ENCODE measurements at places on chromosomes 16 and 17.
A peak's percentile ranks its signal among the peaks of the same experiment; 100 is the strongest.

GRCh38 chr17:64103391-64104364, 26.3 kb downstream of the ERN1 start:
- no peak for DNase-seq
- H3K27ac ChIP-seq: no peak overlapping the region
- H3K4me3 ChIP-seq: no peak overlapping the region
- H3K36me3 ChIP-seq: no peaks in the 10 kb centered on the region
- no peaks in the 10 kb centered on the region for H3K27me3 ChIP-seq
- no peaks in the 10 kb centered on the region for H3K4me1 ChIP-seq

- H3K27ac ChIP-seq: peak within 1 kb of the TSS; percentile 88
- H3K4me1 ChIP-seq: peaks cover 4% of the 10 kb centered on the region
- H3K27me3 ChIP-seq: no peaks in the 10 kb centered on the region
- H3K4me3 ChIP-seq: peak within 1 kb of the TSS; percentile 50
Measured at GRCh38 chr16:89720813-89721545, at the start of the genes VPS9D1 and ZNF276. TSS of gene VPS9D1 (minus strand) at chr16:89720898. CDS start at chr16:89720861, 37 bp downstream. TSS of gene ZNF276 (plus strand) at chr16:89721537. CDS start at chr16:89721641, 104 bp downstream.

DNA sequence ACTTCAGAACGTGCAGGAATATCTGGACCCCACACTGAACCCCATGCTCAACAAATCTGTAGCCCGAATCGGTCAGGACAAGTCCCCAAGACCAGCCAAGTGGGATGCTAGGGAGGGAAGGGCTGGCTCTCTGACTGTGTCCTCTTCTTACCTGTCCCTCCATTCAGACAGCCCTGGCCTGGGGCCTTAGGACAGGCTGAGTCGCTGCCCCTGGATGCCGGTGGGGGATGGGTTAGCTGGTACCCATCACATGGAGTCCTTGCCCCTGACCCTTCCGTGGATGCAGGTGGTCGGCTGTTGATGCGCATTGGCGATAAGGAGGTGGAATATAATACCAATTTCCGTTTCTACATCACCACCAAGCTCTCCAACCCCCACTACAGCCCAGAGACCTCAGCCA, 16.0 kb upstream of the KDM6B start:
- H3K27me3 ChIP-seq: no peaks in the 10 kb centered on the region
- DNase-seq: no peak
- no peak overlapping the region for H3K27ac ChIP-seq
- H3K4me1 ChIP-seq: no peaks in the 10 kb centered on the region
- no peaks in the 10 kb centered on the region for H3K36me3 ChIP-seq

- peaks cover 15% of the 10 kb centered on the region for H3K4me1 ChIP-seq
- H3K27me3 ChIP-seq: no peaks in the 10 kb centered on the region
- no peak overlapping the region for H3K4me3 ChIP-seq
- H3K27ac ChIP-seq: no peak overlapping the region
- no peaks in the 10 kb centered on the region for H3K36me3 ChIP-seq
- no peak for DNase-seq
Measured at GRCh38 chr17:82101301-82101715, 3.3 kb upstream of the FASN start.

DNA sequence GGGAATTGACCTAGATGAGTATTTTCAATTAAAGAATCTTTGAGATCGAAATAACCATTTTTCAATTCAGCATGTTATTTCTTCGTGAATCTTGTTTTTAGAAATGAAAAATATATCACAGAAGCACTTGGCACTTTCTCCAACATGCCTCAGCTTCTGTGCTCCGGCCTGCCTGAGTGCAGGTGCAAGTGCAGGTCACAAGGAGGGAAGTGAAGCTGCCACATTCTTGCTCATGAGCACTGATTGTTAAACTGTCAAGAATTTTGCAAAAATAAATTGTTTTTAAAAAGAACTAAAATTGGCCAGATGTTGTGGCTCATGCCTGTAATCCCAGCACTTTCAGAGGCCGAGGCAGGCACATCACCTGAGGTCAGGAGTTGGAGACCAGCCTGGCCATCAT, 38.3 kb upstream of the SKAP1 start:
- H3K4me1 ChIP-seq: peaks cover 4% of the 10 kb centered on the region
- no peak for DNase-seq
- no peak overlapping the region for H3K27ac ChIP-seq
- H3K36me3 ChIP-seq: no peaks in the 10 kb centered on the region
- no peak overlapping the region for H3K4me3 ChIP-seq

GRCh38 chr16:2787406-2787805, at the start of gene PRSS33:
TSS of gene PRSS33 (minus strand) at chr16:2787560. CDS start at chr16:2786547, 1,013 bp downstream.
- no peak within 1 kb of the TSS for H3K27ac ChIP-seq
- H3K4me3 ChIP-seq: no peak within 1 kb of the TSS
- no peaks in the 10 kb centered on the region for H3K27me3 ChIP-seq

DNA sequence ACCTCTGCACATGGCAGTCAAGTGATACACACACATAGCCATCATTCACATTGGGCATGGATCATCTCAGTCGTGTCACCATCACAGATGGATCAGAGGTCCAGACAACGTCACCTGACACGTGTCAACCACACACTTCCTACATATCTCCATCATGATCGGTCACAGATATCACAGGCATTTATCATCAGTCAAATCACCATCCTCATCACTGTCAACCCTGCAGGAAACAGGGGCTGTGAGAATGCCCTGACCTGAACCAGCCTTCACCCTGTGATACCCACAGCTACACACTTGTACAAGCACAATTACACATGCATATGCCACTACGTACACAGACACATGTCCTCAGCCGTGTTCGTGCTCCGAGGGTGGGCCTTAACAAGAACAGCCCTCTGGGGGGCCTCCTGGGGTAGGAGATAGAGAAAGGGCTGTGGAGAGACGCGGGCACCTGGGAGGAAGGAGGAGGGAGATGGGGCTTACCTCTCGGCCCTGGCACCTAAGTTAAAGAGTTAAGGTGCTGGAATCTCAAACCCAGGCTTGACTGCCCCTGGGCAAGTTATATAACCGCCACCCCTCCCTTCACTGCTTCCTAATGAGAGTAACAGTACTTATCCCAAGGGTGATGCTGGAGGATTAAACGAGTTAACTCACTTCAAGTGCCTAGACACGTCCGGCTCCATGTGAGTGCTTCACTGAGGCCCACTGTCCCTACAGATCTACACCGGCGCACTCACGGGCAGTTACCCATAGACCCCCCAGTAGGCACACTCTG, 1.1 kb downstream of the SLC12A4 start:
- peaks cover 8% of the 10 kb centered on the region for H3K4me1 ChIP-seq
- no peaks in the 10 kb centered on the region for H3K36me3 ChIP-seq
- H3K27ac ChIP-seq: peak overlapping the region; percentile 76

DNA sequence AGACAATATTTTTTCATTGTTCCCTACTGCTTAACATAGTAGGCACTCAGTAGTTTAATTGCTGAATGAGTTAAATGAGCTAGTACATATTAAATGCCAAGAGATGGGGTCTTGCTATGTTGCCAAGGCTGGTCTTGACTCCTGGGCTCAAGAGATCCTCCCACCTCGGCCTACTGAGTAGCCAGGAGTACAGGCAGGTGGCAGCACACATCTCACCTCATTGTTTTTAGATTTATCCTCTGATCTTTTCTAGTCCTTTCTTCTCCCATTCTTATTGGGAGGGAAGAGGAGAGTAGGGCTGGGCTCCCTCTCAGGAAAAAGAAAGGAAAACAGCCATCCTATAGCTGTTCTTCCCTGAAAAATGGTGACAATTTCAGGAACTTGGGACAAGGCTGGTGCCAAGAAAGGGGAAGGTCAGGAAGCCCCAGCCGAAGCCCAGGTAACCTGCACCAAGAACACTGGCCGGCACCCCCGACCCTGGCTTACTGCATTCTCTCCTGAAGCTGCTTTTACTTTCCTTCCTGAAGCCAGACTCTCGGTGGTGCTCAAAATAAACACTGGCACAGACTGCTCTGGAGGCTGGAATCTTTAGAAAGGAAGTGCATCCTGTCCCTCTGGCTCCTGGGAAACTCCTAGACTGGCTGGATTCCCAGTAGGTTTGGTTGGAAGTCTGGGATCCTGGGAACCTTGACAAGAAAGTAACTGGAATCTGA, 2.7 kb downstream of the TNFAIP1 start:
- H3K4me3 ChIP-seq: no peak overlapping the region
- no peak overlapping the region for H3K27ac ChIP-seq
- H3K27me3 ChIP-seq: no peaks in the 10 kb centered on the region
- H3K4me1 ChIP-seq: peaks cover 9% of the 10 kb centered on the region

GRCh38 chr16:55701442-55702319, 45.9 kb downstream of the SLC6A2 start:
- no peak overlapping the region for H3K27ac ChIP-seq
- H3K4me3 ChIP-seq: no peak overlapping the region
- no peaks in the 10 kb centered on the region for H3K4me1 ChIP-seq
- H3K36me3 ChIP-seq: no peaks in the 10 kb centered on the region
- no peaks in the 10 kb centered on the region for H3K27me3 ChIP-seq
- peak; percentile 70 for DNase-seq

DNA sequence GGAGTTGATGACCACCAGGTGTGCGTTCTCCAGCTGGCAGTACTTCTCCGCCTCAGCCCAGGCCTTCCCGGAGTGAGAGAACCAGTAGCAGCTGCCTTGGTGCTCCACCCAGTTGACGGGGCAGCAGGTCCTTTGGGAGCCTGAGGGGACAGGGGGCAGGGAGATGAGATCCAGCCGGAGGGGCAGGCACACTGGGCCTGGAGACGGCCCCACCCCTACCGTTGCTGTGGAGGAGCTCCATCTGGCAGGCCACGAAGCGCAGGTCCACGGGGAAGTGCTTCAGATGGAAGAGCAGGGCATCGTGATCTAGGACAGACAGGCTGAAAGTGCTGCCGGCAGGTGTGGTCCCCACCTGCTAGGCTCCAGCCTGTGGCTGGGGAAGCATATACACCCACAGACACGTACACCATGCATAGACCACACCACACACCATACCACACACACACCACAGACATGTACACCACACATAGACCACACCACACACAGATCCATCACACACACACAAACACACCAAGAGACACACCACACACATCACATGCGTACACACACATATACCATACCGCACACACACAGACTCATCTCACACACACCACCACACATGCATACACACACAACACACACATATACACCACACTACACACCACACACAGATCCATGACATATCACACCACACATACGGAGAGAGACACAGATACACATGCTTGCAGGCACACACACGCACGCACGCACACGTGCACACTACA, 7.4 kb downstream of the ASGR2 start:
- no peak overlapping the region for H3K27ac ChIP-seq
- no peaks in the 10 kb centered on the region for H3K27me3 ChIP-seq
- no peaks in the 10 kb centered on the region for H3K4me1 ChIP-seq
- H3K4me3 ChIP-seq: no peak overlapping the region
- no peak for DNase-seq
- H3K36me3 ChIP-seq: no peaks in the 10 kb centered on the region

DNA sequence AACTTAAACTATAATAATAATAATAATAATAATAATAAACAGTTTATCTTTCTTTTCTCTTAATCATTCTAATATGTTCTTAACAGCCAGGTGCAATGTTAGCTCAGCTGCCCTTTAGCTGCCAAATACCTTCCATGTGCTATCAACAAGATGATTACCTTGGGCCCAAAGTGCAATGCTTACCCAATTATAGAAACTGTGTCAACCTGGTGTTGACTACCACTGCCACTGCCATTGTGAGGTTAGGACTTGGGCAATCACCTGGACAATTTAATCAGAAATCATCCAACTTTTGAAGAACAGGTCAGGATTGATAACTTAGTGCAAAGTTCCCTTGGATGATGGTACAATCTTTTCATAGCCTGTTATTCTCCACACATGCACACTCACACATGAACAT, 371.8 kb upstream of the SALL1 start:
- no peaks in the 10 kb centered on the region for H3K27me3 ChIP-seq
- H3K27ac ChIP-seq: no peak overlapping the region
- H3K4me3 ChIP-seq: no peak overlapping the region
- no peaks in the 10 kb centered on the region for H3K36me3 ChIP-seq

DNA sequence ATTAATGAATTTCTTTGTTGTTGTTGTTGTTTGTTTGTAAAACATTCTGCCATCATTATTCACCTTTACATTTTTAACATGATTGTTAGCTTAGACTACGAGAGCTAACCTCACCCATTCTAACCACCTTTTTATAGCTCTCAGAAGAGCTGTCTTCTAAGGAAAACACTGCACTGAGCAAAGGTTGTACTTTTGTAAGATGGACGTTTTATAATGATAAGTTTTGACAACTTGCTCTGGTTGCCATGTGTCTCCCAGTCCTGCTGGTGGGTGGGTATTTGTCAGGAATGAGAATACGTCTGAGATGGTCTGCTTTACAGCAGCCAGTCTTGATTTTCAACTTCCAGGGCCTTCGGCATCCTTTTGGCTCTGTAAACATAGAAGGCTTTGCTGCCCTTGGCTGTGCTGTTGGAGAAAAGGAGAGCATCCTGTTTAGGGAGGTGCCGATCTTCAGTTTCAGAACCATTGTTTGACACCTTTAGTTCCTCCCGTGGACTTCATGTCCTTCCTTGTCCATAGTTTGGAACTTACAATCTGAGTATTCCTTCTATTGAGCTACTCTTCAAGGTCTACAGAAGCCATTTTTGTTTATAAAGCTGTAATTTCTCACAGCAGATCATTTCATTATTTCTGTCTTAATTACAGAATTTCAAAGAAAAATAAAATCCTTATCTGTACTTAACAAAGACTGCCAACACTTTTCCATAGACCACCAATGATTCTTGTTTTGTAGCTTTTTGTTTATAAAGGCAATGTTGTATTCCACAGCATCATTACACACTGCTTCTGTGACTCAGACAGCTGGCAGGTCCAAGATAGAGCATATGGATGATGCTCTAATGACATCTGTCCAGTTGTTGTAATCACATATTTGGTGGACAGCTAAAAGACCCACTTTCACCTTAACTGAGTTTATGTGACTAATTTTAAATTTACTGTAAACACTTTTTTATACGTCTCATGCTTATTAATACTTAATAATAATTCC, 270.1 kb upstream of the TBX2 start:
- H3K27ac ChIP-seq: no peak overlapping the region
- DNase-seq: no peak
- H3K4me1 ChIP-seq: no peaks in the 10 kb centered on the region
- H3K27me3 ChIP-seq: no peaks in the 10 kb centered on the region
- H3K4me3 ChIP-seq: no peak overlapping the region

DNA sequence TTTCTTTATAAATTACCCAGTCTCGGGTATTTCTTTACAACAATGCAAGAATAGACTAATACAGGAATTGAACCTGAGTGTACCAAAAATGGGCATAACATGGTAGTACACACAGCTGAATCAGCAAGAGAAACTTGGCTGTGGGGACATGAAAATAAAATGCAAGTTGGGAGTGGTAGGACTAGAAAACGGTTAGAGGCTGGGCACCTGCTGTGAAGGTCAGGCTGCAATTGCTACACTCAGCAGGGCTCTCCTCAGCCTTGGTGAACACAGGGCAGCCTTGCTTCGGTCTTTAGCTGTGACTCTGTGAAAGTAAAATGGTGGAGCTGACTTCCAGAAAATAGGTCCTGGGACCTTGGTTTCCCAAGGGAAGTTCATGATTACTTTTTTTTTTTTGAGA, 45.6 kb downstream of the CNGB1 start:
- no peak overlapping the region for H3K27ac ChIP-seq
- H3K4me3 ChIP-seq: no peak overlapping the region
- H3K27me3 ChIP-seq: no peaks in the 10 kb centered on the region
- H3K36me3 ChIP-seq: no peaks in the 10 kb centered on the region
- H3K4me1 ChIP-seq: no peaks in the 10 kb centered on the region
- DNase-seq: no peak

GRCh38 chr17:55407641-55408566, 13.7 kb downstream of the MMD start:
- H3K36me3 ChIP-seq: peaks cover 9% of the 10 kb centered on the region
- H3K4me1 ChIP-seq: no peaks in the 10 kb centered on the region
- H3K4me3 ChIP-seq: no peak overlapping the region
- no peak for DNase-seq
- no peaks in the 10 kb centered on the region for H3K27me3 ChIP-seq

All from mesendoderm (in vitro differentiated cells).